Gastroesophageal sphincter (tissue), 4 donors: ENCODE measurements at places on chromosomes 16 and 17. TPM values are rescaled to one million over a fixed set of nuclear protein-coding genes. Genes with fewer than 3 reads are reported as not detected.

The SOCS7 gene
- total RNA-seq = 13.2 TPM

The GID4 gene
- total RNA-seq = 44.8 TPM

The CCDC40 gene
- 4.3 TPM for total RNA-seq

The ZNF213 gene
- total RNA-seq = 15.7 TPM

The ITGAD gene
- not detected for total RNA-seq

The CLEC16A gene
- total RNA-seq = 38.3 TPM

The CMTM2 gene
- not detected for total RNA-seq

The XYLT1 gene
- total RNA-seq = 51.6 TPM

The CPHXL gene
- not detected for total RNA-seq

The OR2C1 gene
- not detected for total RNA-seq

The CTRB2 gene
- total RNA-seq = not detected

The MT1F gene
- total RNA-seq = 4.6 TPM

The FAM20A gene
- total RNA-seq = 13.7 TPM
